ENCODE measurements at places on chromosomes 3 and 15. TPM values are rescaled to one million over a fixed set of nuclear protein-coding genes. Genes with fewer than 3 reads are reported as not detected.
A peak's percentile ranks its signal among the peaks of the same experiment; 100 is the strongest.

GRCh38 chr3:47079432-47079831, 84.5 kb downstream of the SETD2 start:
- H3K4me1 ChIP-seq = no peaks in the 10 kb centered on the region
- H3K27ac ChIP-seq = no peak overlapping the region
- H3K4me3 ChIP-seq = no peak overlapping the region
- no peaks in the 10 kb centered on the region for H3K27me3 ChIP-seq
- peaks cover 17% of the 10 kb centered on the region for H3K36me3 ChIP-seq

Gene MKRN2OS
- total RNA-seq = not detected

Gene LRRC34
- not detected for total RNA-seq

- H3K27ac ChIP-seq = no peak overlapping the region
- H3K4me1 ChIP-seq = peaks cover 11% of the 10 kb centered on the region
- DNase-seq = no peak
Observed at GRCh38 chr3:9777694-9778021, 7.9 kb upstream of the CAMK1 start.

DNA sequence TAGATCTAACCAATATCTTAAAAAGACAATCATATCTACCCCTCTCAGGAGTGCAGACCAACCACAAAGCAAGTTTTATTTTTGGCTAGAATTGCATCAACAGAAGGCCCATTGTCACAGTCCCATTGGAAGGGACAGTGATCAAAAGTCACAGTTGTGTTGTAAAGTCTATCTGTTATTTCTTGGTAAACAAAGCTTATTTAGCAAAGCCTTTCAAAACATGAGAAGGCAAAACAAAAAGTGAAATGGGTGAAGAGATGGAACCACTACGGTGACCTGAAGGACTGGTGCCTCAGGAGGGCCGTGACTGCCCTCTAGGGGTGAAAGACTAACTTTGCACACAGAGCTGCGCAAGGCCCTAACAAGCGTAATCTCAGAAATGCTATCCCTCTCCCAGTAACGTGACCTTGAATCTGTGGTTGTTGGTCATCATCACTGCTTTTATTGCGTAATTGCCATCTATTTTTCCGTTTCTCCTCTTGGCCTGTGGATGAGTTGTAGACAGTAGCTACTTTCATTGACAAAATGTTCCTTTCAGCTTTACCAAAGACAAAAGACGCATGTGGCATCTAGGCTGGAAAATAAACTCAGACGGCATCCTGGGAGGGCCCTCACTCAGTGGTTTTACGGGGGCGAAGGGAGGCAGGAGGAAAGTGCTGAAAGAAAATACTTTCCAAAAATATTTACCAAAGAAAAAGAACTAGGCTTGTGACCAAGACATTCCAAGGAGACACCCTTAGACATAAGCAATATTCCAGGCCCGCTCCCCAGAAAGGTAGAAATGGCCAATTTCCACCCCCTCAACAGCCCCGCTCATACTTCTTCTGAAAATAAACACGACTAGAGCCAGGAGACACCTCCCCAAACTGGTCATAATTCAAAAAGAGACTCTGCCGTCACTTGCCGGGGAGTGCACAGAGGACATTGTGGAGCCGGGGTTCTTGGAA, 79.4 kb downstream of the FRMD4B start:
- DNase-seq = peak; percentile 59
- 0 out of 2 replicates have a peak, but pooled peaks cover 3% of the 10 kb centered on the region for H3K4me1 ChIP-seq
- no peaks in the 10 kb centered on the region for H3K36me3 ChIP-seq
- H3K27me3 ChIP-seq = no peaks in the 10 kb centered on the region
- H3K4me3 ChIP-seq = no peak overlapping the region
- H3K27ac ChIP-seq = no peak overlapping the region

Gene A4GNT
- total RNA-seq = not detected

GRCh38 chr15:81184188-81184587, 12.5 kb upstream of the IL16 start:
- no peak overlapping the region for H3K27ac ChIP-seq
- no peaks in the 10 kb centered on the region for H3K4me1 ChIP-seq
- H3K36me3 ChIP-seq = no peaks in the 10 kb centered on the region
- no peak for DNase-seq
- H3K4me3 ChIP-seq = no peak overlapping the region

Gene CYP1A2
- not detected for total RNA-seq

GRCh38 chr15:96629511-96629910, 299.0 kb downstream of the NR2F2 start:
- no peak overlapping the region for H3K27ac ChIP-seq
- DNase-seq = no peak
- peaks cover 34% of the 10 kb centered on the region for H3K27me3 ChIP-seq
- no peak overlapping the region for H3K4me3 ChIP-seq
- no peaks in the 10 kb centered on the region for H3K36me3 ChIP-seq

DNA sequence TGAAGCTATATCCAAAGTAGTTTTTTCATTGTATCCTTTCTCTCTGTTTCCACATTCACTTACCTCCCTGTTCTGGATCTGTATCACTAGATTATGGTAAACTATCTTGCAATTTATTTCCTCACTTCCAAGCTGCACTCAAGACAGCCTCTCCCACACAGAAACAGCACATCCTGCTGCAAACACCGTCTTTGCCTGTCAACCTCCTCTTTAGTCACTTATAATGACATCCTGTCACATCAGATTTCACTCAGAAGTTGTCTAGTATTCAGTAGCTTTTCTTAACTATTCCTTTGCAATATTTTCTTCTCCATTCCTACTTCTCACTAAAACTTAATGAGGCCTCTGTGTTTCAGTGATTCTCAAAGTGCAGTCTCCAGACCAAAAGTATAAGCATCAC, 490.8 kb downstream of the IGSF11 start:
- H3K4me1 ChIP-seq = peaks cover 32% of the 10 kb centered on the region
- no peak overlapping the region for H3K27ac ChIP-seq
- no peaks in the 10 kb centered on the region for H3K27me3 ChIP-seq
- H3K36me3 ChIP-seq = no peaks in the 10 kb centered on the region

GRCh38 chr3:11085093-11085840, 69.0 kb upstream of the HRH1 start:
- H3K36me3 ChIP-seq = no peaks in the 10 kb centered on the region
- DNase-seq = no peak
- H3K4me1 ChIP-seq = peaks cover 29% of the 10 kb centered on the region
- no peaks in the 10 kb centered on the region for H3K27me3 ChIP-seq

All from HCT116 (cell line).